Stimulated activated CD4-positive, alpha-beta T cell treated with anti-CD3 and anti-CD28 coated beads, Interleukin-4, amount 100 ng/mL, for 4 hours (primary cell): ENCODE measurements at places on chromosomes 7 and 10.

DNA sequence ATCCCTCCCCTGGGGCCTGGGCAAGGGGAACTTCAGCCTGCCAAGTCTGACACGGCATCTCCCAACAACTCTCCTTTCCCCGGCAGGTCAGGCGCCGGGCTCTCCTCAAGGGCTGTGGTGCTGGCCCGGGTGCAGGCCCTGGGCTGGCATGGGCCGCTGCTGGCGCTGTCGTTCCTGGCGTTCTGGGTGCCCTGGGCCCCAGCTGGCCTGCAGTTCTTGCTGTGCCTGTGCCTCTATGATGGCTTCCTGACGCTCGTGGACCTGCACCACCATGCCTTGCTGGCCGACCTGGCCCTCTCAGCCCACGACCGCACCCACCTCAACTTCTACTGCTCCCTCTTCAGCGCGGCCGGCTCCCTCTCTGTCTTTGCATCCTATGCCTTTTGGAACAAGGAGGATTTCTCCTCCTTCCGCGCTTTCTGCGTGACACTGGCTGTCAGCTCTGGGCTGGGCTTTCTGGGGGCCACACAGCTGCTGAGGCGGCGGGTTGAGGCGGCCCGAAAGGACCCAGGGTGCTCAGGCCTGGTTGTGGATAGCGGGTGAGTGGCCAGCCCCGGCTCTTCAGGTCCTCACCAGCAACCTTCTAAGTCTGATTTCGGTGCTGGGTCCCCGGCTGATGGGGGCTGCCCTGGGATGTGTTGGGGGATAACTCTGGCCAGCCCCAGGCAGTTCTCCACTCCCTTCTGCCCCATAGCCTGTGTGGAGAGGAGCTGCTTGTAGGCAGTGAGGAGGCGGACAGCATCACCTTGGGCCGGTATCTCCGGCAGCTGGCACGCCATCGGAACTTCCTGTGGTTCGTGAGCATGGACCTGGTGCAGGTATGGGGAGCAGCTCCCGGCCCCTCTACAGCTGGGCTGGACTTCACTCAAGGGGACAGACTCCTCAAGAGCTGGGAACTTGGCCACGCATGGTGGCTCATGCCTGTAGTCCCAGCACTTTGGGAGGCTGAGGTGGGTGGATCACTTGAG lies 19.5 kb upstream of the C10orf95 start:
- no peak for DNase-seq

DNA sequence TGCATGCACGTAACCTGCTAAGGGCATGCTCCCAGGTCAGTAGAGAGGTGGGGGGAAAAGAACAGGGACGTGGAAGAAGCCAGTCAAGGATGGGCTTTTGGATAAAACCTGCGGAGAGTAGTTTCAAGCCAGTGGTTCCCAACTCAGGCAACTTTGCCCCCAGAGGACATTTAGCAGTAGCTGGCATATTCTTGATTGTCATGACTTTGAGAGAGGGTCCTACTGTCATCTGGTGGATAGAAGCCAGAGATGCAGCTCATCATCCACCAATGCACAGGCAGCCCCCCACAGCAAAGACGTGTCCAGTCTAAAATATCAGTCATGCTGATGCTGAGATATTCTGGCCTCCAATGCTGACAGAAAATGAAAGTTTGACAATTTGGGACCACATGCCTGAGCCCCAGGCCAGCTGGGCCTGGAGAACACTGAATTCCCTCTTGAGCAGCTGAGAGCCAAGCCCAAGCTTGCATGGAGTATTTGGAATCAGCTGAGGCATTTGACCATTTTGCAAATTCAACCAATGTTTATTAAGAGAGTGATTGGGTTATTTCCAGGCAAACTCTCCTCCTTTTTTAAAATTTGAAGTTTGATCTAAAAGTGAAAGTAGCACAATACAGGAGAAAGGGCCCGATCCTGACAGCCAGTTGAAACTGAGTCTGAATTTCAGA lies 110.0 kb upstream of the C7orf33 start:
- no peak for DNase-seq

GRCh38 chr7:142873281-142873784 lies 12.2 kb downstream of the TRPV6 start:
- DNase-seq = no peak

GRCh38 chr7:70805360-70805759 lies 326.6 kb upstream of the GALNT17 start:
- DNase-seq = no peak

DNA sequence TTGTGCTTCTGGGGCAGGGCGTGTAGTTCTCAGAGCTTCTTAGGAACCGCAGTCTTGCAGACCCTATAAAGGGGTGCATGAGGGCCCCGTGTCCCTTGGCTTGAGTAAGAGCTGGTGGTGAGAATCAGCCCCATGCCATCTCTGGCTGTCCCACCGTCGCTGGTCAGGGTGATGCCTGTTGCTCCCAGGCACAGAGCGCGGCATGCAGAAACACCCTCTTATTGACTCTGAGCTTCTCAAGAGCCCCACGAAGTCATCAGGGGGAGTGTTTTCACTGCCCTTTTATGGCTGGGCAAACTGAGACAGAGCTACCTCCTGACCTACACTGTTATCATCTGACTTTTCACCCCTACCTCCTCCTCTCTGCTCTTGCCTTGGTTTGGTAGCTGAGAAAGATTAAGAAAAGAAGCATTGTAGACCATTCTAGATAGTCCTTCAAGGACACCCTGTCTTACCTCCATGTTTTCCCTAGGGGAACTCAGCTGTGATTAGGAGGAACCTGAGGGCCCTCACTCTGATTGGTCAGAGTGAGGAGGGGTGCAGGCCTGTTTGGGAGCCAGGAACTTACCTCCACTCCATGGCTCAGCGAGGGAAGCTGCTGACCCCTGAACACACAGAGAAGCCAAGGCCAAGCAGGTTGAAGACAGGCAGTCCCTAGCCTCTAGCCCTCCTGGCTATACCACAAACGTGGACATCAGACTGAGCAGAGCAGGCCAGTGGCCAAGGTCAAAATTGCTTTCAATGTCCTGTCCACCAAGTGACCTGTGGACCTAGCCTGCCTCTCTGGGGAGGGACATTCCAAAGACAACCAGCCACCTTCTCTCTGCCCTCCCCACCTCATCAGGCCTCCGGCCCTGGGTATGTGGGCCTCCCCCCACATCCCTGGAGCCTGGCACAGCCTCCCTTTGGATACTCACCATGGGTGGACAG lies 17.6 kb downstream of the UNC5B start:
- DNase-seq = no peak

DNA sequence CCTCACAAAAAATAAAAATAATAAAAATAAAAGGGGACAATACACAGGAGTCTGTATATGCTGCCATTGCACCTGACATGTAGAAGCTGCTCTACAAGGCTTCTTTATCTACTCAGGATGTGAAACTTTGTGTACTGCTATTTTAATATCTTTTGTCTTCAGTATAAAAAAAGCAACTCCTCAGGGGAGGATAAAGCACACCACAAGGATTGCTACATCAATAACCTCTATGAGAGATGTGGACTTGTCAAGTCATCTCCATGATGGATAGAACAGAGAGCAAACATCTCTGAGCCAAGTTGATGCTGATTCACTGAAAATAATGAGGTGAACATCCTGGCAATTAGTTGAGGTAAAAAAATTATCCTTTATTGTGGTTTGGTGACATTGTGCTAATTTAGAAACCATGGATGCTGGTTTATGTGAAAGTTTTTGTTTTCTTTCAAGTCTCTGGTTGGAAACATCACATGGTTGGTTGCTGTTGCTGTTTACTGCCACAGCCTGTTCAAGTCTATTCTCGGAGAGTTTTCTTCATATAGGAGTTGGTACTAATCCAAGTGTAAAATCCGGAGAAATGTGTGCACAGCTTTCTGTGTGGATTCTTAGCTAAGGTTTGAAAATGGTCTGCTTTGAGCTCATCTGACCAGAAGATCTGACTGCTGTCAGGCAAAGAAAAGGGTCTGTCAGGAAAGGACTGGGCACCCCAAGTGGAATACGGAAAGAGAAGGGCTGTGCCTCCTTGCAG lies 1.5 kb upstream of the HECW1 start:
- DNase-seq = no peak

GRCh38 chr7:6164491-6164890 lies 107.9 kb downstream of the CYTH3 start:
- no peak for DNase-seq

DNA sequence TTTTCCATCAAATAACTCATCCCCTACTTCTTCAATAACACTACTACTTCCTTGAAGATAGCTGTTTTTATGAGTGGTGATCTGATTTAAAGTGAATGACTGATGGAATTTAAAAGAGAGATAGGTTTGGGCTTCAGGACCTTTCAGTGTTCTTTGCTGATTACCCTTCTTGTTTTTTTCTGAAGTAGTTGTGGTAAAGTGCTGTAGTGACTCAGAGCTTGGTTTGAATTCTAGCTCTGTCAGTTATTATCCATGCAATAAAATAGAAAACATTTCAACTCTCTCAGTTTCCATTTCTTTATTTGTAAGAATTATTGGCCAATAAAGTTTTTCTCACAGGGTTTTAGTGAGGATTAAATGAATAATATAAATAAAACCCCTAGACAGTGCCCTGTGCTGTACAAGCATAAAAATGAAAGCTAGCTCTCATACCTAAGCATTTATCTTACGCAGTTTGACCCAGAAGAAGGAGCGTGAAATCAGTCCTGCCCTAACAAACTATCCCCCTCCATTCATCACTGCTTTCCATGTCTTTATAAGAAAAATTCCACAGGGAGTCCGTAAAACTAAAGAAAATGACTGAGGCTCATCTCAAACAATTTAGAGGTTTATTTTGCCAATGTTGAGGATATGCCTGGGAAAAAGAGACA lies 25.1 kb upstream of the AKAP9 start:
- DNase-seq = no peak

DNA sequence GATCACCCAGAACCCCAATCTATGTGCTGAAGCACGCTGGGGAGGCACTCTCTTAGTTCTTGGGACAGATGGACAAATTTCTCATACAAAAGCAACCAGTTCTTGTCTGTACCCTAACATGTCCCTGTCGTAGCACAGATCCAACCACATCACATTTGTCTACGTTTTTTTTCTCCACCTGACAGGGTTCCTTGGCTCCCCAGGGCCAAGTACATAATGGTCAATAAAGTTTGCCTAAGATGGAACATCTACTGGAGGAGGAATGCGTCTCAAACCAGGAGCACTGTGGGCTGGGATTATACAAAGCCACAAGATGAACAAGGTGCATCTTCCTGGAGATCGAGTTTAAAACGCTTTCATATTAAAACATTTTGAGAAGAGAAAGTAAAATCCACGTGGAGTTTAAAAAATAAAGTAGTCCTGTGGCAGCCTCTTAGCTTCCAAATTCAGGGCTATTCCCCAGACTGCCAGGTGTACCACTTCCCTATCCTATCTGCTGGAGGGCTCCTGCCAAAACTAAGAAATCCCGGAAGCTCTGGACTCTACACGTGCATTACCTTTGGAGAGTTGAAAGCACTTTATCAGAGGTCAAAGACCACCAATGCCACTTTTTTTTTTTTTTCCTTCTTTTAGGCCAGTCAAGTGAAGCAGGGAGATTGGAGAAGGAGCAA lies 1.4 kb downstream of the TMEM243 start:
- DNase-seq = no peak

DNA sequence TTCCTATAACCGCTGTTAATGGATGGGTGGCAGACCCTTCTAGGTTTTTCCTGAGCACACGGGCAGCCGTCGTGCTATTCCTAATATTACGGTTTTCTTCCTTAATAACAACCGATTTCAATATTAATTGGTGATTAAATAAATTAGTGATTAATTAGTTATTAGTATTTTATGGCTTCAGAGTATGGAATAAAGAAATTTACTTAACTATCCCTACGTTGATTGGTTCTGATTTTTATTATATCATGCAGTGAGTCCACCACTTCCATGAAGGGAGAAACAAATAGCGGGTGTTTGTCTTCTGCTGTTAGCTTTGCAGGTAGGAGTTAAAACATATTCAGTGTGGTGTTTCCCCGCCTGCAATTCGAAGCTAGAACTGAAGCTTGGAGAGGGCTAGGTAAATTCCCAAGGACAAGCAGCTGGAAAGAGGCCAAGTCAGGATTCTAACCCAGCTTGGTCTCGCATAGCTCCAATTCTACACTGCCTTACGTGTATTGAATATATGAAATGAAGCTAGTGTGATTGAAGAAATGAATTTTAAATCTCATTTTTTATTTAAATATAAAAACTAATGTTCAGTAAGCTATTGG lies 928 bp upstream of the CSTF2T start:
- DNase-seq = no peak

DNA sequence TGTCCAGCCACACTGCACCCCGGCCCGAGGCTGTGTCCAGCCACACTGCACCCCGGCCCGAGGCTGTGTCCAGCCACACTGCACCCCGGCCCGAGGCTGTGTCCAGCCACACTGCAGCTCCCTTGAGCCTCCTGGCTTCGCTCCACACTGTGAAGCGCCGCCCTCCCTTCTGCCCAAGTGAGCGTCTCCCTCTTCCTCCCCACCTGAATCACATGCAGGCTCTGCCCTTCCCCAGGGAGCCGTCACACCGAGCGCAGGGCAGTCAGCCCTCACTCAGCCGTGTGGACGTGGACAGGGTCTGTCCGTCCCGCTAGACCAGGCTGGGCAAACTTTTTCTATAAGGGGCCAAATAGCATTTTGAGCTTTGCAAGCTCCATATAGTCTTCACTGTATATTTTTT lies 27.6 kb downstream of the CFAP46 start:
- no peak for DNase-seq

GRCh38 chr10:127036987-127037386 lies 131.8 kb downstream of the DOCK1 start:
- no peak for DNase-seq

DNA sequence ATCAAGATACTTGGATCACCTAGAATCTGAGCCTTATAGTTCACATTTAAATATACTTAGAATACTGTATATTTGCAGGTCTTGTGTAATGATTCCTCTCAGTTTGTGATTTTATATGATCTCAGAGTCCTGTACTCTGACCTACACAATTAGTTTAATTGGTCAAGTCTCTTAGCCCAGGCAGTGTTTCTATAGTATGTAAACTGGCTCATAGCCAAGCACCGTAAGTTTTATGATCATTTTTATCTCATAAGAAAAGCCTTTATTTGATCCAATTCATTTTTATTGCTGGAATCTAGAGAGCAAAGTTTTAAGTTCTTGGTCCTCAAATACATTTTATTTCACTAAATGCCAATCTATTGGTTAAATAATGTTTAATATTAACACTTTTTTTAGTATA lies 242.2 kb downstream of the MALRD1 start:
- DNase-seq = no peak

- DNase-seq = no peak
Measured at GRCh38 chr7:87151729-87152111, 533 bp upstream of the DMTF1 start.

DNA sequence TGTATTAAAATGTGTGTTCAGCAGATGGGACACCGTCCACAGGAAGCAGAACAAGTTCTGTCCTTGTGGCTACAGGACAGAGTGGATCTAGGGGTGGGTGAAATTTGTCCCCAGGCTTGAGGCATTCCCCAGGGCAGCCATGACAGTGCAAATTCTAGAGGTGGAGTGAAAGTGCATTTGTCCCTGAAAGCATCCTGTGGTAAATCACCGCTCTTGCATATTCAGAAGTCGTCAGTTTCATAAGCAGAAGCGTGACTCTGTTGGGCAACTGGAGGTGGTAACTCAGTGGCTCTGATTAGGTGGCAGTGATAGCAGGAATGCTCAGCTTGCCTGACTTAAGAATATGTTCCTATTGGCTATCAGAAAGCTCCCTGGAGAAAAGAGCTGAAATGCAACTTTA lies 96.6 kb downstream of the SNX10 start:
- no peak for DNase-seq
